ENCODE measurements at places on chromosomes 5 and 9. TPM values are rescaled to one million over a fixed set of nuclear protein-coding genes. Genes with fewer than 3 reads are reported as not detected.
A peak's percentile ranks its signal among the peaks of the same experiment; 100 is the strongest.

OBP2B gene
- total RNA-seq, result not detected

FCN2 gene
- total RNA-seq, result not detected

- no peak for DNase-seq
These were observed 95.2 kb upstream of the PHF24 start for GRCh38 chr9:34862836-34863235.

PCA3 gene
- 0.36 TPM for total RNA-seq

TRPM3 gene
- total RNA-seq, result 1.2 TPM

PCDHB7 gene
- 2.2 TPM for total RNA-seq

- no peak for DNase-seq
These were observed 43.3 kb downstream of the ACTL7B start for GRCh38 chr9:108812396-108813025.

GRCh38 chr9:114619191-114619761 is 8.2 kb downstream of the TMEM268 start:
- DNase-seq, result no peak

GRCh38 chr9:130297371-130297770 is 31.8 kb downstream of the HMCN2 start:
- peak; percentile 34 for DNase-seq

DNA sequence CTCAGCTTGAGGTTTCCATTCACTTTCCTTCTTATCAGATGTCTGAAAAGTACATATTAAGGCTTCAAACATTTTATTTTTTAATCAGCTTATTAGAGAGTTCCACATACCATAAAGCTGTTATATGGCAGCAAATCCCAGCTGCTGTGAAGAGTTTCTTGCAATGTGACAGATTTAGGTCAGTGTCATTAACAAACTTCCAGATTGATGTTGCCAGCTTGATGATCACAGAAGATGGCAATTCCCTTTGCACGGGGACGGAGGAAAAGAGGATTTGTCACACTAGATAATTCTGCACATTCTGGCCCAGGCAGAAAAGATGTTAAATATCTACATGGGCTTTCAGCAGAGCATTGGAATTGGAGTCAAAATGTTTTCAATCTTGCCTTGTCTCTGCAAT is 215.8 kb downstream of the BRINP1 start:
- no peak for DNase-seq

GRCh38 chr5:1873243-1873959 is 9.3 kb downstream of the IRX4 start:
- DNase-seq, result no peak

DNA sequence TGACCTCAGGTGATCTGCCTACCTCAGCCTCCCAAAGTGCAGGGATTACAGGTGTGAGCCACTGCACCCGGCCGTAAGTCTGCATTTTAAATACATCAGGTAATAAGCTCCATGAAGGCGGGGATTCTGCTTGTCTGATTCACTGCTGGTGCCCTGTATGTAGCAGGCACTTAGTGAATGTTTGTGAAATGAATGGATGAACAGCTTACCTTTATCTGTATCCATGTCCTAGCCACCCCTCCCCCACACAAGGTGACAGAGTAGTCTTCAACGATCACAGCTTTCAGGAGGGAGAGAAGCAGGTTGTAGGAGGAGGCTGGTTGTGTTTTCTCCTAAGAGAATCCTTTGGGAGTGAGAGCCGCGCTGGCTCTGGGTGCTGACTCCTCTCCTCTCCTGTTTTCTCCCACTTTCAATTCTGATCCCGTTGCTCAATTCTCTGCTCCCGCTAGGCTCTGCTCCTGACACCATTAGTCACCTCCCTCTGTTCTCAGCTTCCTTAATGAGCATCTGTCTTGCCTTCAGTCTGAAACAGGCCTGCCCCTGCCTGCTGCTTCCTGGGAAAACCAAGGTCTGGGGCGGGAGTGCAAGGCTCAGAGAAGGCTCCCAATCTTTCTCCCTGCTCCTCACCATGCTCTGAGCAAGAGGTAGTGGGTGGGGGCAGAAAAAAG is 88.8 kb upstream of the CTNNA1 start:
- DNase-seq, result no peak

DNA sequence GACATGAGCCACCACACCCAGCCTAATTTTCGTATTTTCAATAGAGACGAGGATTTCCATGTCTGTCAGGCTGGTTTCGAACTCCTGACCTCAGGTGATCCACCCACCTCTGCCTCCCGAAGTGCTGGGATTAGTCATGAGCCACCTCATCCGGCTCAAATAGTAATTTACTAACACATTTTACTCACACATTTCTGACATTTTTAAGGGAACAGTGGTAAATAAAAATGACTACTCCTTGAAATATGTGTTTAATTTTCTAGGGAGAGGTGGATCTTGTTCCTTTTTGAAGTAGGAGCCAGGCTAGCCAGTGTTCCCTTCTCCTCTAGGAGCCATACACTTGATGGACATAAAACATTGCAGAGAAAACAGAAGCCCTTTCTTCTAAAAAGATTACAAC is 55.2 kb upstream of the ERBIN start:
- DNase-seq, result no peak

IL31RA gene
- not detected for total RNA-seq

DNA sequence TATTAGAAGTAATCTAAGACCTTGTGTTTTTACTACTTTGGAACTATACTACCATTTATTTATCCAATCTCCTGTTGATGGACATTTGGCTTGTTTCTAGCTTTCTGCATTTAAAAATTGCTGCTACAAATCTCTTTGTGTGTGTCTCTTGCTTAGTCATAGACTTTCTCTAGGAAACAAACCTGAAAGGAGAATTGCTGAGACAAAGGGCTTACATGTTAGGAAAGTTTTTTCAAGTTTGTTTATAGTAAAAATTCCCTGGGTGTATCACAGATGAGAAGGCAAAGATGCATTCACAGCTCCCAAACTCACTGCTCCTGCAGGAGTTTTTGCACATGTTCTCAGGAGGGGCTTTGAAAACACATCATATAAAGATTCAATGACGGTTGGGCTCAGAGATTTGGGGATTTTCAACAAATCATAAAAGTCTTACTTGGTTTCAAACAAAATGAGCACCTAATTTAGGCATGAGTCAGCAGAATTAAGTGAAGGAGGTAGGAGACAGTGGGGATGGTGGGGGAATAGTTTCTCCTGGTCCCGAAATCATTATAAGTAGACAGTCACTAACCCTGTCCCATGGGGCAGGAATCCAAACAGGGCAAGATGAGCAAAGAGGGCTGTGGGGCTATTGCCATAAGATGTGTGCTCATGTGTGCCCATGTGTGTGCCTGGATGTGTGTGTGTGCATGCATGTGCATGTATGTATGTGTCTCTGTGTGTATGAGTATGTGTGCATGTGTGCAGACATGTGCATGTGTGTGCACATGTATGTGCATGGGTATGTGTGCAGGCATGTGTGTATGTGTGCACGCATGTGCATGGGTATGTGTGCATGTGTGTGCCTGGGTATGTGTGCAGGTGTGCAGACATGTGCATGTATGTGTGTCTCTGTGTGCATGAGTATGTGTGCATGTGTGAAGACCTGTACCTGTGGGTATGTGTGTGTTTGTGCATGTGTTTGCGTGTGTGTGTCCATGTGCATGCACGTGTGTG is 43.4 kb upstream of the S1PR3 start:
- DNase-seq, result no peak

SLC25A2 gene
- 0.59 TPM for total RNA-seq

IFNE gene
- 3.6 TPM for total RNA-seq

RAD23B gene
- total RNA-seq, result 148 TPM

DNA sequence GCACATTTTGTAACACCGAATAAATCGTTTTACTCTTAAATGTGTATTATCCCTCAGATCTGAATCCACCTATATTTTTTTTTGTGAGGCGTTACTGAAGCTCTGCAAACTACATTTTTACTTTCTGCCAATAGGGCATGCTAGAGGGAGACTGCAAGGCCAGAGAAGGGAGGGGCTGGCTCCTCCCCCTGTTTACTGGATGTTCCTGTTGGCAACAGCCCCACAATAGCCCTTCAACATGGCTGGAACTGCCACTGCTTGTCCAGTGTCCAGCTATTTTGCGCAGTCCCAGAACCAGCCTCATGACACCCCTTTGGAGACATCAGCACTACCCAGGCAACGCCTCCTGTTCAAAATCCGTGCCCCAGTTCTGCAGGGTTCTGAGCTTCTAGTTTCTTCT is 85.4 kb upstream of the MIER3 start:
- no peak for DNase-seq

GRCh38 chr9:13899924-13900323 is 414.0 kb downstream of the NFIB start:
- DNase-seq, result no peak

- DNase-seq, result peak; percentile 63
These were observed 18.3 kb upstream of the PHYHD1 start for GRCh38 chr9:128902351-128903078.

GRCh38 chr9:89623925-89624420 is 19.2 kb downstream of the GADD45G start:
- DNase-seq, result peak; percentile 26

CEP72 gene
- 2.7 TPM for total RNA-seq

ST8SIA4 gene
- 1.4 TPM for total RNA-seq

GRCh38 chr9:90322296-90322695 is 320.3 kb downstream of the DIRAS2 start:
- DNase-seq, result peak; percentile 27

DNA sequence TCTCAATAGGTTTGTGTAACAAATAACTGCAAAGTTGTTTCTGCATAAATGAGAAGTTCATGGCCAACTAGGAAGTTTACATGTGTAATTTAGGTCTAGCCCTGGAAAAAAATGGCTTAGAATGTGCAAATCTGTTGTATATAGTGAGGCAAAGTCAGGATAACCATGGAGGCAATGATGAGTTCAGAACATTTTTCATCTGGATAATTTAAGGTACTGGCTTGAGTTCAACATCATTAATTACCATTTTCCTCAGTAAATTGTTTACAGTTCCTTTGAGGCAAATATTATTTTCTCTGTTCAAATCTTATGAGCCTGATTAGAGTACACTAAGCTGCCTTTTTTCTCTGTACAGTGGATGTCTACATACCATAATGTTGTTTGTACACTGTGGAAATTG is 1259.0 kb upstream of the NUDT12 start:
- DNase-seq, result no peak

DNA sequence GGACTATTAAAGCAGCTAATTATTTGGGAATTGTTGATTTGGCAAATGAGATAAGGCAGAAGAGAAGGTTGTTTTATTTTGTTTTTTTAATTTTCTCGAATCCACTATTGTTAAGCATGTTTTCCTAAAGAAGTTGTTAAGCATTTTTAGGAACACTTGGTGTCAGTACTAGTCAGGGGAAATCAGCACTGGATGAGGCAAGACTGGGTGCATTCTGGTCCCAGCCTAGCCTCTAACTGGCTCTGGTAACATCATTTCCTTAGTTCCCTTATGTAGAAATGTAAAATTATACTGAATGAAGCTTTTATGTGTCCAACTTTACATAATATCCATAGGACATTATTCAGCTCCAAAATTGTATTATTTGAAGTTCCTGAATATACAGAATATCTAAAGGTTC is 196.1 kb downstream of the PCSK5 start:
- DNase-seq, result no peak

- no peak for DNase-seq
These were observed 126.8 kb downstream of the EHMT1 start for GRCh38 chr9:137745541-137745991.

DNA sequence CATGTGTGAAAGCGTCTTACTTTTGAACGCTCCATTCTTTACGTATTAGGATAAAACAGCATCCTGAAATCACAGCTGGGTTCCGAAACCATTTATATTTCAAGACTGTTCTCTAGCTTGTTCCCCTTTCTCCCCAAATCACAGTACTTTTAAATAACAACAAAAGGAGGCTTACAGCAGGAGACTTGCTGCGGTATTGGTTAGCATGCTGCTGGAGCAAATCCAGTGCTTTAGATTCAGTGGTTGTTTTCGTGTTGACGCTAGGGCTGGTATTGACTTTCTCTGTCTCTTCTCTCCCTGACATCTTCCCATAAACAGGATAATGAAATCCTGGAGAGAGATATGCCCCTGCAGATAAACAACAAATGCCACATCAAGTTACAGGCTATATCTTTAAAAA is 103.1 kb downstream of the ZNF608 start:
- no peak for DNase-seq

- DNase-seq, result no peak
These were observed 964.5 kb upstream of the DMAC1 start for GRCh38 chr9:8764051-8764450.

DNA sequence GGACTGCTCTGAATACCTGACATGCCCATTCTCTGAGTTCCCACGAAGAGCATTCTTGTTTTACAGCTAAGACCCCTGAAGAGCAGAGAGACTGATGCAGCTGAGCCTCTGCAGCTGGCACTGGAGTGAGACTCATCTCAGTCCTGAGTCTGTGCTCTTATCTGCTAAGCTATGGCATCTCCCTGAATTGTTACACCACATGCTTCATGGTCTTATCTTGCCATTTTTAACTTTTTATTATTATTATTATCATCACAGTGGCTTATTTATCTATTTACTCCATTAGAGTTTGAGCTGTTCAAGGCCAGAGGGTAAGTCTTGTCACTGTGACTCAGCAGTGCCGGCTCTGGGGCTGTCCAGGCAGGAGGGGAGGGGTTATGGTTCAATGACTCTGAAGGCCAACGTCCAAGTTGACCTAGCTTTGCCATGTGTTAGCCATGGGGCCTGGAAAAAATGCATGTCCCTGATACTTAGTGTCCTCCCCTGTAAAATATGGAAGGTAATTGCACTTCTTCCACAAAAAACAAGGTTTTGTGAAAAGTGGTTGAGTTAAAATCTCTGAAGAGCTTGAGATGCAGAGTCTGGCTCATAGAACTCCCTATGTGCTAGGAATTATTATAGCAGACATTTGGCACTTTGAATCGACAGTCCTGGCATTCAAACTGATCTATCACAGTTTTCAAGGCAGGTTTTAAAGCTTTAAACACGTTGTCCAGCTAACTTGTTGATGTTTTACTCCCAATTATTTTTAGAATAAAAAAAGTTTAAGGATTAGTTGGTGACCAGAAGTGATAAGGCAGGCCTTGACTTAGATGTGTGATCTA is 94.6 kb downstream of the ALDH1A1 start:
- no peak for DNase-seq

- no peak for DNase-seq
These were observed 134.1 kb downstream of the SEMA6A start for GRCh38 chr5:116440457-116441001.

- DNase-seq, result no peak
These were observed 219.2 kb downstream of the AGTPBP1 start for GRCh38 chr9:85522459-85523092.

GRCh38 chr9:89012294-89013042 is 21.2 kb downstream of the S1PR3 start:
- no peak for DNase-seq
